ENCODE measurements at places on chromosomes 2 and 18.

DNA sequence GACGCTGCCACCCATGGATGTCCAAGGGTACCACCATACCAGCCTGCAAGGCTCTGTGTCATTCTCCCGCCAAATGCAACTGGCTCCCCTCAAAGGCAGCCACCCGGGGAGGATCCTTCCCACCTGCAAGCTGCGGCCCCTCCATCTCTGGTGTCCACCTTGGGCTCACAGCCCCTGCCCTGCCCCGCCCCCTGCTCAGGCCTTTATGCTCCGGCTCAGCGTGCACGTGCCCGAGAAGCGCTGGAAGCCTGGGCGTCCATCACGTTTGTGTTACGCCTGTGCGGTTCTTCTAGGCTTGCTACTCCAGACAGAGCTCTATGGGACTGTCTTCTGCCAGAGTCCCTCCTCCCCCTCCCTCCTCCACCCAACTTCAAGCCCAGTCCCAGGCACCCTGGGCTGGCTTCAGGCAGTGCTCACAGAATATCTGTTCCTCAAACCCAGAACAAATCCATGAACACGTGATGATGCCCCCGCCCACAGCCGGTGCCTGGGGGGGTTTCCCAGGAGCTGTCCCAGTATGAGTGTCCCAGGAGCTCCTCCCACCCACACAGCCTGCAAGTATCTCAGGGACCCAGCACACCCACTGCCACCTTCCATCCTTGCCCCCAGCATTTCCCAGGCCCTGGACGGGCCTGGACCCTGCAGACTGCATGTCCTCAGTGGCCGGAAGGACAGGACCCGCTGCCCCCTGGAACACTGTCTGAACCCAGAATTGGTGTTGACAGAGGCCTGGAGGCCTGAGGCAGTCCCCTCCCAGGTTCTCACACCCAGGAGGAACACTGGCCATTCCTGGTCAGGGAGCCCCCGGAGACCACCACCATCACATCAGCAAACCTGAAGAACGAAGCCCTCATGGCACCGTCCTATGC is 30.3 kb downstream of the KIF1A start:
- no peak for DNase-seq
- no peaks in the 10 kb centered on the region for H3K4me1 ChIP-seq

GRCh38 chr2:232533944-232534710 is 5.4 kb upstream of the CHRNG start:
- H3K27me3 ChIP-seq = peaks cover 3% of the 10 kb centered on the region
- no peaks in the 10 kb centered on the region for H3K36me3 ChIP-seq
- no peak overlapping the region for H3K4me3 ChIP-seq
- no peak overlapping the region for H3K27ac ChIP-seq

DNA sequence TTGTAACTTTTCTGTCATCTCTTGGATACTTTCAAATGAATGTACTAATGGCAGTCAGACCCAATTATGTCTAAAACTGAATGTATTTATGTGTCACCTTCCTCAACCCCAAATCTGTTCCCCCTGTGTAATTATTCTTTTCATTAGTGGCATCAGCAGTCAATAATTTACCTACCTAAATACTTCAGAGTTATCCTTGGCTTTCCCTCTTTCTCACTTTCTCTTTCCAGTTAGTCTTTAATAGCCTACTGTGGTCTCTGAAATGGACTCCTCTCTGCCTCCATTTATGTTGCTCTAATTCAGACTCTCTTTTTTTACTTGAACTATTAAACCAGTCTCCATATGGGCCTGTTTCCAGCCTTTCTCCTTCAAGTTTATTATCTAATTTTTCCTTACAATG is 21.0 kb downstream of the C18orf63 start:
- no peaks in the 10 kb centered on the region for H3K4me1 ChIP-seq
- no peaks in the 10 kb centered on the region for H3K36me3 ChIP-seq

DNA sequence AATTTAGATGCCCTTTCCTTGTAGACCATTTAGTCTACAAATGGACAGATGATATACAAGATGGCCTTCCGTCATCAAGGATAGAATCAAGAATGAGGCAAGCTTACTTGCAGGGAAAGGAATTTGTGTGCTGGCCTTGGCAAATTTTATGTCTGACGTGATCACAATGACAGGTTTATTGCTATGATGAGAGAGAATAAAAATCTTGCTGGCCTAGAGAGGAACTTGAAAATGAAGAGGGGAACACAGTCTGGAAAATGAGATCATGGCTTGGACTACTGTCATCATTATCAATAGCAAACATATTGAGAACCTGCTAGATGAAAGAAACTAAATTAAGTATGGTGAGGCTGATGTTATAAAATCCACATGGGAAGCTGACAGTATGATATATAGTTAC is 66.0 kb downstream of the CSRNP3 start:
- H3K36me3 ChIP-seq = no peaks in the 10 kb centered on the region
- H3K4me3 ChIP-seq = no peak overlapping the region
- DNase-seq = no peak
- no peak overlapping the region for H3K27ac ChIP-seq
- H3K27me3 ChIP-seq = no peaks in the 10 kb centered on the region

- H3K27me3 ChIP-seq = no peaks in the 10 kb centered on the region
- no peaks in the 10 kb centered on the region for H3K4me1 ChIP-seq
- no peak for DNase-seq
- H3K36me3 ChIP-seq = no peaks in the 10 kb centered on the region
These were observed 316.1 kb upstream of the FANCL start for GRCh38 chr2:58557176-58557575.

GRCh38 chr2:79189465-79189864 is 29.9 kb upstream of the REG3A start:
- no peaks in the 10 kb centered on the region for H3K27me3 ChIP-seq
- no peak for DNase-seq
- no peaks in the 10 kb centered on the region for H3K4me1 ChIP-seq
- H3K27ac ChIP-seq = no peak overlapping the region
- no peaks in the 10 kb centered on the region for H3K36me3 ChIP-seq

- H3K27me3 ChIP-seq = no peaks in the 10 kb centered on the region
- H3K27ac ChIP-seq = no peak overlapping the region
- DNase-seq = no peak
- H3K36me3 ChIP-seq = no peaks in the 10 kb centered on the region
These were observed 5.9 kb upstream of the USP40 start for GRCh38 chr2:233572468-233572867.
